ENCODE measurements at places on chromosomes 2 and 18. TPM values are rescaled to one million over a fixed set of nuclear protein-coding genes. Genes with fewer than 3 reads are reported as not detected.

DNA sequence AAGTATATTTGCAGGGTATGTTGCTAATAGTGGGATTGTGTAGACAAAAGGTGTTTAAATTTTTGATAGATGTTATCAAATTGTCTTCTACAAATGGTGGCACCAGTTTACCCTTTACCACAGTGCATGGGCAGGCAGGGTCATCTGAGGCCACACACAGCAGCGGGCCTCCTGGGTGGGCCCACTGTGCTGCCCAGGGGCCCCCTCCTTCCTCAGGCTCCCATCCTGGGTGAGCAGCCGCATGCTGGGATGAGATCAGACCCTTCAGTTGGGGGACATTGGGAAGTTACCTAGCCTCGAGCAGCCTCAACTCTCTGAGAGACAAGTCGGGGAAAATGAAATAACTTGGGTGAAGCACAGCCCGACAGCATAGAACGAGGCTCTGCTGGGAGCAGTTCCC, 9.7 kb downstream of the MYO7B start:
- DNase-seq = no peak
- H3K4me3 ChIP-seq = no peak overlapping the region
- no peaks in the 10 kb centered on the region for H3K4me1 ChIP-seq
- H3K36me3 ChIP-seq = no peaks in the 10 kb centered on the region
- H3K27me3 ChIP-seq = peaks cover 54% of the 10 kb centered on the region

DNA sequence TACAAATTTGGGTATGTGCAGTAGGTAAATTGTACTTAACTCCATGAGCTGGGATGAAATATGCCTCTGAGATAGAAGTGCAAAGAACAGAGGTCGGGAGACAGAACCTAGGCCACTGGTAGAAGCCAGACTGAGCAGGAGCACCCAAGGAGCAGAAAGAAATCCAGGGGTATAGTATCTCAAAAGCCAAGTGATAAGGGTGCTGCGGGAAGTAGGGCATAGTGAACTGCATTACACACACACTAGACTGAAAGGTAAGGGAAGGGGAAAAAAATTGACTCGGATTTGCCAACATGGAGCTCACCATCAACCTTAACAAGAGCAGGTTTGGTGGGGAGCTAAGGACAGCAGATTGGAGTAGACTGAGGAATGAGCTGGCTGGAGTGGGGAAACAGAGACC, 89.3 kb upstream of the TMEM247 start:
- no peak overlapping the region for H3K27ac ChIP-seq
- no peaks in the 10 kb centered on the region for H3K36me3 ChIP-seq
- H3K4me3 ChIP-seq = no peak overlapping the region
- peaks cover 12% of the 10 kb centered on the region for H3K4me1 ChIP-seq
- no peak for DNase-seq

- peaks cover 9% of the 10 kb centered on the region for H3K27me3 ChIP-seq
- DNase-seq = peak; percentile 82
- peaks cover 13% of the 10 kb centered on the region for H3K4me1 ChIP-seq
- H3K27ac ChIP-seq = no peak overlapping the region
These were observed 231.2 kb downstream of the MYO3B start for GRCh38 chr2:170409164-170409535.

GRCh38 chr18:9638886-9639285, 24.5 kb upstream of the PPP4R1 start:
- no peaks in the 10 kb centered on the region for H3K36me3 ChIP-seq
- H3K27me3 ChIP-seq = peaks cover 21% of the 10 kb centered on the region
- H3K4me3 ChIP-seq = no peak overlapping the region
- no peaks in the 10 kb centered on the region for H3K4me1 ChIP-seq
- no peak overlapping the region for H3K27ac ChIP-seq

- H3K4me3 ChIP-seq = no peak overlapping the region
- no peaks in the 10 kb centered on the region for H3K4me1 ChIP-seq
- no peak for DNase-seq
- H3K27me3 ChIP-seq = no peaks in the 10 kb centered on the region
- no peak overlapping the region for H3K27ac ChIP-seq
These were observed 39.4 kb upstream of the MAP4K3 start for GRCh38 chr2:39476524-39476923.

DNA sequence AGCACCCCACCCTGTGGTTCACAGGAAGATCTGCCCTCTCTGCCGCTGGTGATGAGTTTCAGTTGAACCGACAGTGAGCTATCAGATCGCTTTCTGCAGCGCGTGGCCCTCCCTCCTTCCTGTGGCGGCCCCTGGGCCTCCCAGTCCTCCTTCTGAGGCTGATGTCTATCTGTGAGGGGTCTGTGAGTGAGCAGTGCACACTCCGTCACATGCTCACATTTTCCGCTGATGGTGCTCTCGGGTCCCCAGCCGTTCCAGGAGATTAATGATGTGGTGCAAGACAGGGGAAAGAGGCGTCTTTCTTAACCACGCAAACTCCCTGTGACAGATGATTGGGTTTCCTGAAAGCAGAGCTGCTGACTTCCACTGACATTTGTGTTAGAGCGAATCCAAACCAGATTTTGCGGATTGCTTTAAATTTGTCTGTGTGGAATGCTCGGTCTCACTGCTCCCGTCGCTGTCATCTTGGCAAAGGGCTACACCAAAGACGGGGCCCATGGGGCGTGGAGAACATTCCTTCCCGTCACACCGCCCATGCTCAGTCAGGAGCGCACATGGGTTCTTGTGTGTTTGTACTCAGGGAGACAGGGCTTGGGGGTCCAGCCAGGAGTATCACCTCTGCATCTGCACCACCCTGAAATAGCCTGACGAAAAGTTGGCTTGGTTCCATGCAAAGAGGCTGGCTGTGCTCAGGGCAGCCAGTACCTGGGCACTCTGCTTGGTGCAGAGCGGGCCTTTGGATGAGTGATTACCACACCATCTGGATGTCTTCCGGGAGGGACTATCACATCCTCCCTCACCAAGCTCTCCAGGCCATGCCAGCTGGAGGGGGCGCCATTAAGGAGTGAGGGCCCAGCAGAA, 154.7 kb upstream of the HS6ST1 start:
- H3K36me3 ChIP-seq = peaks cover 6% of the 10 kb centered on the region
- H3K27ac ChIP-seq = peak overlapping the region; percentile 88

The CD207 gene
- not detected for total RNA-seq

The HOXD12 gene
- not detected for total RNA-seq

Data from activated CD8-positive, alpha-beta memory T cell treated with anti-CD3 and anti-CD28 coated beads, Interleukin-2, amount 10 ng/mL, durations not matched to agents 7 days and 5 days (primary cell).